ENCODE measurements at places on chromosomes 12 and 14. TPM values are rescaled to one million over a fixed set of nuclear protein-coding genes. Genes with fewer than 3 reads are reported as not detected.

DNA sequence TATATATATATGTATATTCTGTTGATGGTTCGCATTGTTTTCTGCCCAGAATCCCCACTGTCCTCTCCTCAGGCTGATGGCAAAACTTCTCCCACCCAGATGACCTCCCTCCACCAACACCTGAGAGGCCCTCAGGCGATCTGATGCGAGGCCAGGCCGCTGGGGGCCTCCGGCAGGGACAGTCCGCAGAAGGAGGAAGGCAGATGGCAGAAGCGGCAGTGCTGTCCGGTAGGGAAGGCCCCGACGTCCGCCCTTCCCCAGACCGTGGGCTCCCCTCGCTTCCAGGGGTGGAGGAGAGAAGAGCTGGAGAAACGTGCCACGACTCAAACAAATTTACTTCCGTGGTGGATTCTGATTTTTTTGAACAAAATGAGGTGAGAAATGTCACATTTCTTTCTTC, 178.3 kb upstream of the RGS6 start:
- no peak for DNase-seq

- DNase-seq = no peak
Measured at GRCh38 chr12:75578546-75578945, 67.1 kb upstream of the KRR1 start.

GRCh38 chr12:51591016-51591901, at the start of gene SCN8A:
TSS of gene SCN8A (plus strand) at chr12:51591233. CDS start at chr12:51662818, 71,585 bp downstream.
- peak; percentile 94 for DNase-seq

GRCh38 chr12:84874125-84874824, 38.3 kb downstream of the SLC6A15 start:
- peak; percentile 36 for DNase-seq

DNA sequence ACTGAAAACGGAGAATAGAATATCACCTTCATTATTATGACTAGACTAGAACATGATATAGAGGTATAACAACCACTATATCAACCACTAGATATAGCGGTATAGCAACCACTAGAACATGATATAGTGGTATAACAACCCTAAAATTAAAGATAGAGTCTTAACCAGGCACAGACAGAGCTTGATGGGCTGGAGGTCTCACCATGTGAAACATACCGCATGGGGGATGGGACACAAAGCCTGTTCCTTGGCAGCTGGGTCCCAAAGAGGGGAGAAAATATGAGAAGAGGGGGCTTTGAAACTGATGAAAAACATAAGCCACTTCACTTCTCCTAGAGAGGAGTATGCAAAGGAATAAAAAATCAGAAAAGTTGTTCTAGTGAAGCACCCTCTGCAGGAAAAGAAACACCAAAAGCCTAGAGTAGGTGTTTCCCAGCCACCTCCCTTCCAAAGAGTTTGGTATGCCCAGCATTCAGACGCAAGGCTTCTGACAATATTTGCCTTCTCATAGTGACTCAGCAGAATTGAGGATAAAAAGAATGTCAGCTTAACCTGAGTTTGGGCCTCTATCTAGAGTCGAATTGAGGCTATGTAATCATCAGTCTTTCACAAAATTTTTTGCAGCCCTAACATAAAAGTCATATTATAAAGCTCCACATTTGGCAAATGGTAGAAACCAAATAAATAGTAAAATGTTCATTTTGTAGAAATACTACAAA, 316.4 kb downstream of the NOVA1 start:
- DNase-seq = no peak

DNA sequence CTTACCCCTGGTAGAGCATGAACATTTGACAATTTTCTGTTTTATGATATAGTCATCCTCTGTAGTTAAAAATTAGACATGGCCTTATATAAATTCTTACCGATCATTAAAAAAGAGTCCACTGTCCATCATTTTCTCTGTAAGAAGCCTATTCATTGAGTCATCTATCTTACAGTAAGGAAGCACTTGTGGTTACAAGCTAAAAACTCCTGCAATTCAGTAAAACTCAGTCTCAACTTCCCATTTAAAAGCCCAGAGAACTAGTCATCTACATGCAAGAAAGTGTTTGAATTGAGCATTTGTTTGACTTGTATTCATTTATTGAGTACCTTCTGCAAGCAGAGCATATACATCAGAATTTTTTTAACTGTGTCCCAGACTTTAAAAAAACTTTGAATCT, 63.3 kb downstream of the GTF2A1 start:
- DNase-seq = no peak

- no peak for DNase-seq
Measured at GRCh38 chr14:99822800-99823455, 29.7 kb downstream of the EML1 start.

- peak; percentile 87 for DNase-seq
Measured at GRCh38 chr14:60722357-60723115, 1.6 kb downstream of the SIX4 start.

DNA sequence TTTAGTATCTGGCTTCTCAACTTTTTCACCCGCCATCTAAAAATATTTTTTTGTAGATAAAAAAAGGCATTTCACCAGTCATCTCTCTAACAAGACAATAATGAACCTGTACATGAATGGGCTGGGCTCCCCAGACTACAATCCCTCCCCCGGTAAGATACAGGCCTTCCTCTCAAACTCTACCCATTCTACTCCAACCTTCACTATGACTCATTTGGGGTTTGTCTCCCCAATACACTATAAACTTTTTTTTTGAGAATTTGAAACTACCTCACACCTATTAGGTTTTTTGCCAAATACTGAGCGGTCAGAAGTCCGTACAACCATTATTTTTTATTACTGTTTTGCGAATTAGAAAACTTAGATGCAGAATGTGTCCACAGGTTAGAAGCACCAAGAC, 784 bp downstream of the RPL6 start:
- no peak for DNase-seq

- peak; percentile 18 for DNase-seq
Measured at GRCh38 chr12:6016756-6017155, 71.7 kb upstream of the ANO2 start.

- DNase-seq = no peak
Measured at GRCh38 chr14:65750906-65751305, 338.4 kb downstream of the FUT8 start.

- DNase-seq = peak; percentile 84
Measured at GRCh38 chr12:114405519-114406271, at the start of gene TBX5. TSS of gene TBX5 (minus strand) at chr12:114406144. CDS start at chr12:114403898, 2,246 bp downstream.

DNA sequence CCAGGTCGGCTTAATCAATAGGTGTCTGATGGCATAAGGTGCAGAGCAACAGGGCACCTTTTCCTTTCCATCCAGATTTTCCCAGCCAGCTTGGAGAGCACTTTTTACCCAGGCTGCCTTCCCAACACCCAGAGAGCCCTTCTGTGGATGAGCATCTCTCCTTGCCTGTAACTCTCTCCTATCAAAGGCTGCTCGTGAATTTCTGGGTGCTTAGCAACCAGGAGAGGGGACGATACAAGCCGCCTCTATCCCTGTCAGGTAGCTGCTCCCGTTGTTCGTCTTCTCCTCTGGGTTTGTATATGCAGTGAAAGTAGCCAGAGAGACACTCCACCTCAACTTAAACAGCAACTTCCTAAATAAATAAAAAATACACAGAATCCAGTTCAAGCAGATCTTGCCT, 124.2 kb downstream of the CACNA1C start:
- peak; percentile 8 for DNase-seq

GRCh38 chr12:43288671-43289425, 263.2 kb downstream of the ADAMTS20 start:
- no peak for DNase-seq

DNA sequence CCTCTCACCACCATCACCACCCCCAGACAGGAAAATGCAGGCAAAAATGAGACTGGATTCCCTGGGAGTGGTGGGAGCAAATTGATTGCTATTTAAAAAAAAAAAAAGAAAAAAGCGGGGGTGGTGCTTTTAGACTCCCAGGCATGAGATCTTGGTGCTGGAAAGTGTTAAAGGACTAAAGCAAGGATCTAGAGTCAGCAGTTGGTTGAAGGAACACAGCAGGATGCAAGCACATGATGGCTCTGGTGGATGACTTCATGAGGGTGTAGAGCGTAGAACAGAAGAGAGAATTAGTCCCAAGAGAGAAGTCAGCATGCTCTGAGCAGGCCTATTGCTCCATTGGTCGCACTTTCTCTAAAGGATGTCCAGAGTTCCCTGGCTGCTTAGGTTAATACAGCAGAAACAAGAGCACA, 183.8 kb upstream of the HMGA2 start:
- peak; percentile 46 for DNase-seq

GRCh38 chr12:110349514-110350151, 53.9 kb downstream of the ANAPC7 start:
- DNase-seq = no peak

- no peak for DNase-seq
Measured at GRCh38 chr14:86815341-86815740, 1177.6 kb downstream of the GALC start.

DNA sequence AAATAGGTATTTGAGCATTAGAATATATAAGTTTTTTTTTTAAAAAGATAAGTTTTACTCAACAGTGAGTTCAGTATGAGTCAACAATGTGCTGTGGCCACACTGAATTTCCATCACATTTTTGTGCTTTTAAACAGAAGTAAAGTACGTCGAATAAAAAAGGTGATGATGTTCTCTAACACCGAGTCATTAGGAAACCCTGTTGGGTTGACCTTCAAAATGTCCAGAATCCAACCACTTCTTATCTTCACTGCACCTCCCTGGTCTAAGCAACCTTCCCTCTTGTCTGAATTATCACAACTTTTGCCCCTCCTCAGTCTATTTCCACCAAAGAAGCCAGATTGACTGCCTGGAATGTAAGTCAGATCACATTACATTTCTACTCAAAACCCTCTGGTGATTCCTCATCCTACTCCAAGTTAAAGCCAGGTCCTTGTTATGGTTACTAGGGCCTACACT, 43.0 kb upstream of the SYCP3 start:
- no peak for DNase-seq

DNA sequence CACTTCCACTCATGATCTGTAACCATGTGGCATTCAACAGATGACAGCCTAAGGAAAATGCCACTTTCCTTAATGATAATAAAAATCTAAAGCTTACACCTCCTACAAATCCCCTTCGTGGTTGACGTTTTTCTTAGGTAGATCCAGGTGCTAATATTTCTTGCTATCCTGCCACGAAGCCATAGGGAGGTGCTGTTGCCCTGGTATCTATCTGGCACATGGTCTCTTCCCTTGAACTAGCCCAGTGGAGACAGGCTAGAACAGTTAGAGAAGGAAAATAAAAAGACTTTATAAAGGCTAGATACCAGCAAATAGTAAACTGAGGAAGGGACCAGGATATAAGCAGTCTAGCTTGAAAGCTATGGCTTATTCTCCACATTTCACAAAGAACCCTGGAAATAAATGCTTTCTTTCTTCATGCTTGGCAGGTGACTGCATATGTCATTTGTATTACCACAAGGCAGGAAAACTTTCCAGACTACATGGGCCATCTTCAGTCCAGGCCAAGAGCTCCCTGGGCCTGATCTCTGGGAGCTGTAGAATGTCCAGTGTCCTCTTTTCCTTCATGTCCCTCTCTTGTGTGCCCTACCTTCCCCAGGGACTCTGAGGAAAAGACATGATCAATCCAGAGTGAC, 15.3 kb downstream of the SPIC start:
- DNase-seq = no peak

GRCh38 chr12:110543252-110543959, 39.7 kb downstream of the PPTC7 start:
- DNase-seq = peak; percentile 30

DNA sequence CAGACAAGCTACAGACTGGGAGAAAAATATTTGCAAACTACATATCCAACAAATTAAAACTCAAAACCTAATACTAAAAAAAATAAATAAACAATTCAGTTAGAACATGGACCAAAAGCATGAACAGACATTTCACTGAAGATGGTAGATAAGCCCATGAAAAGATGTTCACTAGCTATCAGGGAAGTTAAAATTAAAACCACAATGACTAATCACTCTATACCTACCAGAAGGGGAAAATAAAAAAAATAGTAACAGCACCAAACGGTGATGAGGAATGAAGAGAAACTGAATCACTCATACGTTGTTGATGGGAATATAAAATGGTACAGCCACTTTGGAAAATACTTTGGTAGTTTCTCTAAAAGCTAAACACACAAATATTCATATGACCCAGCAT, 31.1 kb upstream of the DHRS7 start:
- DNase-seq = no peak

DNA sequence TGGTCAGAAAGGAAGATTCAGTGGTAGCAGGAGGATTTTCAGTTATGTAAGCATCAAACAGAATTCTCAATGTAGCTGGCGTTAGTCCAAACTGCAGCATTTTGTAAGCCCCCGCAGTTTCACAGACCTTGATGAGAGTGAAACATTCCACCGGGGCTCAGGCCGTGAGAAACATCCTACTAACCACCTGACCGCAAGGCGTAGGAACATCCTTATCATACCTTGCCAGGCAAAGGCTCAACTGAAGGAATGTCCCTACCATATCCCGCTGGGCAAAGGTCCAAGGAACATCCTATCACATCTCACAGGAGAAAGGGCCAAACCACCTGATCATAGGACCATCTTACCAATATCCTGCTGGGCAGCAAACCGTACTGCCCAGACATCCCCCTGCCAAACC, 624.8 kb upstream of the TMEM132C start:
- DNase-seq = no peak

Gene AQP5
- total RNA-seq = not detected

Gene TMEM63C
- 0.72 TPM for total RNA-seq

Gene OR4E2
- not detected for total RNA-seq

Gene KRT71
- not detected for total RNA-seq

Gene PRPH
- not detected for total RNA-seq
